Activated CD4-positive, alpha-beta T cell treated with anti-CD3 and anti-CD28 coated beads, Interleukin-2, Interleukin-4, amounts not matched to agents 100 ng/mL and 50 ng/mL, durations not matched to agents 16 hours and 8 hours (primary cell): ENCODE measurements at places on chromosomes 16 and 17.

- DNase-seq: no peak
Observed at GRCh38 chr17:48901241-48901640, 7.0 kb upstream of the UBE2Z start.

DNA sequence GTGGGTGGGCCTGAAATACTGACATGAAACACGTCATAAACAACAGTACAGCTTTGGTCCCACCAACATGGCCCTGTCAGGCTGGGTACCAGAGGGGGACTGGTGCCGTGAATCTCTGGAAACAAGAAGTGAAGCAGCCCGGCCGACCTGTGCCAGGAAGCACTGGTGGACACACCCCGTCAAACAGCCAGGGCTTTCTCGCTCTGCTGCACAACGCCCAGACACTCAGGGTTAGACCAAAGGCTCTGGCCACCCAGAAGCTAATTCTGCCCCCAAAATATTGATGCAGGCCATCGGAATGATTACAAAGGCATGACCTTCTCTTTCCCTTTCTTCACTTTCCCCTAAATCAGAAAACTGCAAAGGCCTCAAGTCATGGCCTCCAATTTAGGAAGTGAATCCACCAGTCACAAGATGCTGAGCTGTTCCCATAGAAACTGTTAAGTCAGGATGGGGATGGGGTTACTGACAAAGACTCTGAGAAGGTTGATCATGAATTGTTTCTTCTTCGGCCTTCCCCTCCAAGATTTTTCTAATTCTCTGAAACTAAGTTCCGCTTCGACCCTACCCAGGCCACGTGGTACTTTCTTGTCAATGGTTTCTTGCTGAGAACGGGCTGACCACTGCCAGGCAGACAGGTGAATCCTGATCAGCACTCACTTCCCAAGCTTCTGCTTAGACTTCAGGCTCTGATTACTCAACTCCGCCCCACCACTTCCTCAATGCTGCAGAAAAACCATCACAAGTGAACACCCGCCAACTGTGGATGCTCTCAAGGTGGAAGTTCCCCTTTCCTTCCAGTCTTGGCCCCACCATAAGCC lies 6.7 kb downstream of the PITPNA start:
- DNase-seq: no peak

DNA sequence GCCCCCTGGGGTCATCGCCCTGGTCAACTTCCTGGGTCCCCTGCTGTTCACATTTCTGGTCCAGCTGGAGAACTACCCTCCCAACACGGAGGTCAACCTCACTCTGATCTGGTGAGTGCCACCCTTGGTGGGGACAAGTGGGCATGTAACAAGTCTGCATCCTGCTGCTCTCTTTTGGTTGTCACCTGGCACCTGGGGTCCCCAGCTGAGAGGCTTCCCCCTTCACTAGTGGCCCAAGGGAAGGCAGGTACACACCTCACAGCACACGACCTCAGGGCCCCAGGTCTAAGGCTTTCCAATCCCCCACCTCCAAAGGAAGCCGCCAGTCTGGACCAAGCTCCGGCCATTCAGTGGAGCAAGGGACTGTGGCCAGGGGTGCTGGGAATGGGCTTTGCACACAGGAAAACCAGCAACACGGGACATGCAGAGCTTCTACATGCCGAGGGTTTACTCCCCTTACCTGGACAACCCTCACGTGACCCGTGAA lies 4.4 kb downstream of the TMC8 start:
- DNase-seq: no peak

- no peak for DNase-seq
Observed at GRCh38 chr16:65409510-65409909, 287.6 kb upstream of the CDH11 start.

DNA sequence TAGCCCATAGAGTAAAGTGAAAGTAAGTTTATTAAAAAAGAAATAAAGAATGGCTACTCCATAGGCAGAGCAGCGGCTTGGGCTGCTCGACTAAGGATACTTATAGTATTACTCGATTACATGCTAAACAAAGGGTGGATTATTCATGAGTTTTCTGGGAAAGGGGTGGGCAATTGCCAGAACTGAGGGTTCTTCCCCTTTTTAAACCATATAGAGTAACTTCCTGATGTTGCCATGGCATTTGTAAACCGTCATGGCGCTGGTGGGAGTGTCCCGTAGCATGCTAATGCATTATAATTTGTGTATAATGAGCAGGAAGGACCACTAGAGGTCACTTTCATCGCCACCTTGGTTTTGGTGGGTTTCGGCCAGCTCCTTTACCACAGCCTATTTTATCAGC lies 13.3 kb upstream of the GAS7 start:
- DNase-seq: no peak

- no peak for DNase-seq
Observed at GRCh38 chr17:74691151-74691550, 21.6 kb downstream of the CD300LF start.

- DNase-seq: no peak
Observed at GRCh38 chr16:17885659-17886207, 415.0 kb upstream of the XYLT1 start.

- no peak for DNase-seq
Observed at GRCh38 chr17:82636626-82637598, 11.3 kb downstream of the WDR45B start.

GRCh38 chr16:70678898-70679670 lies 6.8 kb downstream of the MTSS2 start:
- DNase-seq: no peak

DNA sequence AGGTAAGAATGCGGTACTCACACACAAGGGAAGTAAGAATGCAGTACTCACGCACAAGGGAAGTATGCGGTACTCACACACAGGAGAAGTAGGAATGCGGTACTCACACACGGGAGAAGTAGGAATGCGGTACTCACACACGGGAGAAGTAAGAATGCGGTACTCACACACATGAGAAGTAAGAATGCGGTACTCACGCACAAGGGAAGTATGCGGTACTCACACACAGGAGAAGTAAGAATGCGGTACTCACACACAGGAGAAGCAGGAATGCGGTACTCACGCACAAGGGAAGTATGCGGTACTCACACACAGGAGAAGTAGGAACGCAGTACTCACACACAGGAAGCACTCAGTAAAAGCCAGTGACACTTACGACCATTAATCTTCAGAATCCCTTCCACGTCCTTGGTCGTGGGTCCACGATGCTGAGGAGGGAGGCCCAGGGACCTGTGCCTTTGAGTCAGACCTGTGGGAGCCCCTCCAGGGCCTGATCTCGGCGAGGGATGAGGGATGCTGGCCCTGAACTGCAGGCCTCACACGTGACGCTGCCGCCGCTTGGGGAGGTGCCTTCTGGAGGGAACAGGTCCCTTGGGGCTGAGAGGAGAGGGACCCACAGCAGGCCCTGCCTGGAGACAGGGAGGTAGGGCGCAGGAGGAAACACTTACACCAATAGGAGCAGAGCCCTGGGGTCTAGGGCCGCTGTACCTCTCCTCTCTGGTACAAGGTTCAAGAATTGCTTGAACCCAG lies 20.2 kb downstream of the ABR start:
- no peak for DNase-seq

DNA sequence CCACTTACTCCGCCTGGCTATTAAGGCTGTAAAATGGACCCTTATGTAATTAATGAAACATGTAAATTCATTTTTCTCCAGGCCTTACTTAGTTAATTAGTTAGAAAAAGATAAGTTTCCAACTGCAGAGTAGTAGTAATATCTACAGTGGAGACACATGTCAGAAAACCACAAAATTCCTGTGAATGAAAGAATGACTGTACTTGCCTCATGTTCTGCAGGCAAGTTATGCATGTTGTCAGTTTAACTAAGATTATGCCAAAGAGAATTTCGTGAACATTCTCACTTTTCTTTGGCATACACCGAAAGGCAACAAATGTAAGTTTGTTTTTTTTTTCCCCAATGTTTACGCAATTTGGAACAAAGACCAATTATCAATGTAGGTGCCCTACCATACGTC lies 16.8 kb upstream of the CCL1 start:
- peak; percentile 79 for DNase-seq

DNA sequence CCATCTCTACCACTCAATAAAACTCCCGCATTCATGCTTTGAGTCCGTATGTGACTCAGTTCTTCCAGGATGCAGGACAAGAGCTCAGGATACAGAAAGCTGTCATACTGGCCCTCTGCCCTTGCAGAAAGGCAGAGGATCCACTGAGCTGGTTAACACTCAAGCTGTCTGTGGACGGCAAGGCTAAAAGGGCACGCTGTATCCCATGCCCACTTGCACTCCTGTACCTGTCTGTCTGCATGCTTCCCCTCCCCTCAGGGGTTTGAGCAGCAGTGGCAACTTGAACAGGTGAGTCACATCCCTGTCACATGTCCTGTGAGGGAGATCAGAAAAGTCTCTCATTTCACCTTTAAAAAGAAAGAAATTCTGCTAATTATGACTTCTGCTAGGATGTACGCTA lies 293.8 kb downstream of the HS3ST3B1 start:
- no peak for DNase-seq

DNA sequence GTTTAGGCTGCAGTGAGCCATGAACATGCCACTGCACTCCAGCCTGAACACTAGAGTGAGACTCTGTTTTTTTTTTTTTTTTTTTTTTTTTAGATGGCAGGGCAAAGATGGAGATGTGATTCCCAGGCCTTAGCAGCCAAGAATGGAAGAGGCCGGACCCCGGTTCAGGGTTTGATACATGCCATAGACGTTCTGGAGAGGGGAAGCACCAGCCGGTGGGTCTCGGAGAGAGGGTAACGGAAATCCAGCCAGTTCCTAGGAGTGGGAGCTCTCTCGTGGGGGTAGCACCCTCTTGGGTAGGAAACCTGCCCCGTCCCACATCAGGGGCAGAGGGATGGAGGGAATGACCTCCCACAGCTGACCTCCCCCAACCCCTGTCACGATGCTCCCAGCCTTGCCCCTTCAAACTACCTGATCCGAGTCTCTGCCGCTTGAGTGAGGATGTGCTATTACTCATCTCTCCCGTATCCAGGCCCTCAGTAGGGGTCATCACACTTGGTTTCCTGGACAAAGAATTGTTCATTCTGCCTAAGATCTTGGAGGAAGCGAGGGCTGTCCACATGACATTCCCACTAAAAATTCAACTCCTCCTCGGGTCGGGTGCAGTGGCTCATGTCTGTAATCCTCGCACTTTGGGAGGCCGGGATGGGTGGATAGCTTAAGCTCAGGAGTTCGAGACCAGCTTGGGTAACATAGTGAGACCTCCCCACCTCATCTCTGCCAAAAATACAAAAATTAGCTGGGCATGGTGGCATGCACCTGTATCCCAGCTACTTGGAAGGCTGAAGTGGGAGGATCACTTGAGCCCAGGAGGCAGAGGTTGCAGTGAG lies 47.3 kb downstream of the MIS12 start:
- DNase-seq: no peak

DNA sequence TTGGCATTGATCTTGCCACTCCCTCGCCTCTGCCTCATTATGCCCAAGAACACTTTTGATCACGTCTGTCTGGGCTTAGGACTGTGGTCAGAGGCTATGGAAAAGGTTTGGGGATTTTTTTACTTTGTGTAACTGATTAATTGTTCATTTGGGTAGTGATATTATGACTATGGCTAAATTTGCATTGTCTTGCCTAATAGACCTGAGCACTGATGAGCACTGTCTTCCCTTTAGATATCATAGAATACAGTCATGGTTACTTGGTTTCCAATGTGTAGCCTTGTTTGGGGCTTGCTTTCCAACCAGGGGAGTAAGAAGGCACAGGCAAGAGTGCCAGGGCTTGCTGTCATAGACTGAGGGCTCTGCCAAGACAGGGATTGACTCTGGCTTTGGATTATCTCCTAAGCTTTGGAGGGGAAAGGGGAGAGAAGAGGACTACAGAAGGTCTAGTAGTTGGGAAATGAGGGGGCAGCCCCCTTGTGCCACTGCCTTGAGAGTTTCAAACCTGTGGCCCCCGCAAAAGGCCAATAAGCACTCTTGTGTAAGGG lies 13.7 kb downstream of the LIMD2 start:
- DNase-seq: no peak

DNA sequence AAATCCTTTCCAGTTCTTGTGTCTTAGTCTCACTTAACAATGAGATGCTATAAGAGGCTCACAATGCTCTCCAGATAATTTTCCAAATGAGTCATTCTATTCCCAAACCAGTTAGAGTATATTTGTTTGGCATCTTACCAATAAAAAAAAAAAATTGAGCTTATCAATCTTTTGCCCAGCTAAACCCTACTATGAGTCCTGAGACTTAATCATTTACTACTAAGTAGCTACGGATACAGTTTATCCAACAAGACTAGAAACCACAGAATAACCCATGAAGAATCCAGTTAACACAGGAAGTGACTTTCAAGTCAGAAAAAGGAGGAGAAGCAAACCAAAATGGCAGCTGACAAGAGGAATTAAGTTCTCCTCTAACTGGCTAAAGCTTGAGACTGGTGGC lies 330.3 kb upstream of the XYLT1 start:
- no peak for DNase-seq

- DNase-seq: no peak
Observed at GRCh38 chr16:18841833-18842525, 40.6 kb upstream of the ARL6IP1 start.

DNA sequence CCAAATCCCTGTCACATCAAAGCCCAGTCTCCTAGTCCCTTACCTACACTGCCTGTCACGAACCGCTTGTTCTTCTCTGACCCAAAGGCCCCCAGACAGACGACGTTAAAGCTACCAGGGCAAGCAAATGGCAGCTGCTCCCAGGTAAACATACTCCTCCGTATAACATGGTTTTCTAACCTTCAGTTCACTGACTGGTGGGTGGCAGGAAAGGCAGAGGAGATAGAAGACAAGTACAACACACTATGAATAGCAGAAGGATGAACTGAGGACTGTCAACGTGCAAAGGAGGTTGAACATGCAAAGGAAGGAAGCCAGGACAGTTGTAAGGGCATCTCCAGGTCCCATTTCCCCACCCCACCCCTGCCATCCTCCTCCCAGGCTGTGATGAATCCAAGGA lies 449.8 kb downstream of the SHISA9 start:
- no peak for DNase-seq

- no peak for DNase-seq
Observed at GRCh38 chr16:11211977-11212797, 43.8 kb downstream of the SOCS1 start.

DNA sequence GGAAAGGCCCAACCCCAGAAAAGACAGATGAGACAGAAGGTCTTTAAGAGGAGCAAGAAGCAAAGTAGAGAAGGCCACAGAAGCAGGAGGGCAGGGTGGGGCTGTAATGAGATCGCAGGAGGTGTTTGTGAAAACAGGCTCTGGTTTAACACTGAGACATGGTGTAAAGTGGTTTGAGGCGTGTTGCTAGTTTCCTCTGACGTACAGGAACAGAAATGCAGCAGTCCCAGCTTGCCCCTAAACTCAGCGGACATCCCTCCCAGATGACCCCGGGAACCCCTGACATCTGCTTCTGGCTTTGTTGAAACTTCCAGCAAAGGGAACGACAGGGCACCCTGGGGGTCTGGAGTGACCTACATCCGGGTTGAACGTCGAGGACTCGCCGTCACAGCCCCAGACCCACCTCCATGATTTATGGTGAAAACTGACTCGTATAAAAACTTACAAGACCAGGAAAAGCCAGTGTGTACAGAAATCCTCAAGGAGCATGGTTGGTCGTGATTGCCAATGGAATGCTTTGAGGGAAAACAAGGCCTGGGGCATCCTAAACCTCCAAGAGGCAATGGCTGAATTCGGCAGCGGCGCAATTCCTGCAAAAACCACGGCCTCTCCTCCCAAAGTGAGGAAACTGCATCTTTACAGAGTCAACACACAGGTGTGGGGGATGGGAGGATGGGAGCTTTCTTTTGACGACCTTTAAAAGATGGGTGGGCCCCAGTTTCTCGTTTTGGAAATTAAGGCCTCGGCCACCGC lies 25.8 kb downstream of the LITAF start:
- DNase-seq: peak; percentile 49

- DNase-seq: no peak
Observed at GRCh38 chr17:38885728-38886642, 16.1 kb downstream of the LASP1 start.

- no peak for DNase-seq
Observed at GRCh38 chr16:59566446-59566845, 832.3 kb upstream of the GOT2 start.

GRCh38 chr17:13297183-13297582 lies 279.4 kb upstream of the ELAC2 start:
- DNase-seq: no peak
